AG20443 (cell line): ENCODE measurements at places on chromosomes 11 and 22.
A peak's percentile ranks its signal among the peaks of the same experiment; 100 is the strongest.

DNA sequence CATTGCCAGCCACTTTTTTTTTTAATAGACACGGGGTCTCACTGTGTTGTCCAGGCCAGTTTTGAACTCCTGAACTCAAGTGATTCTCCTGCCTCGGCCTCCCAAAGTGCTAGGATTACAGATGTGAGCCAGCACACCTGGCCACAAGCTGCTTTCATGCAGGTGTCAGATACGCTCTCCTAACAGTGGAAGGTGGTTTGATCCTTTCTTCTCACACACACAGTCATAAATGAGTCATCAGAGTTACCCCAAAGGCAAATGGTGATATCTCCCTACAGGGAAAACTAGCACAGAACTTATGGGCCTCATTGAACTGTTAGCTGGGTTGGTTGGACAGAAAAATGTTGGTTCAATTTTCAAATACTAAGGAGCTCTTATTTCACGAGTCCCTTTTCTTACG is 38.2 kb upstream of the UBASH3B start:
- DNase-seq = no peak

DNA sequence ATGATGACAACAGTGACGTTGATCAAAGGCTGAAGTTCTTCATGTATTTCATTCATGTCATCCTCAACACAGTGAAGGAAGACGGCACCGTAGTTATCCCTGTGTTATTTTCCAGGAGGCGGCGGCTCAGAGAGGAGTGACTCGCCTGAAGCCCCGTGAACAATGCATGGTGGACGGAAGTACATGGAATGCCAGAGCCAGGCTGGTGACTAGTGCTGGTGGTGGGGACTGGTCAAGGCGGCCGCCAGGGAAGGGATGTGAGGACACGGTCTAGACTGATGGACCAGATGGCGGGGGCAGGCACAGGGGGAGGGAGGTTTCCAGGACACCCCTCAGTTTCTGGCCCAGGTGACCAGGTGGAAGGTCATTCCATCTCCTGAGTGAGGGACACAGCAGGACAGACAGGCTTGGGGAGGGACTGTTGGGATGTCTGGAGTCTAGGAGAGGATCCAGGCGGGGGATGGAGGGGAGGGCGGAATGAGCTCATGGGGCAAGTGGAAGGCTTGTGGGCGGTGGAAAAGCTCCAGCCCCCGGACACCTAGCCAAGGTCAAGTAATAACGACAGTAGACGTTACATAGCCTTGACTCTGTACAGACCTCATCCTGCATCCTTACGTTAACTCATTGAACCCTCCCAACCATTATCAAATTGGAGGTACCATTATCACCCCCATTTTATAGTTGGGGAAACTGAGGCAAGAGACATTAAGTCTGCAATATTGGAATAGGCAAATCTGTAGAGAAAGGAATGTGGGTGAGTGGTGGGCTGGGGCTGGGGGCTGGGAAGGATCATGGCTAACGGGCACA is 16.0 kb upstream of the PICK1 start:
- no peak for DNase-seq

DNA sequence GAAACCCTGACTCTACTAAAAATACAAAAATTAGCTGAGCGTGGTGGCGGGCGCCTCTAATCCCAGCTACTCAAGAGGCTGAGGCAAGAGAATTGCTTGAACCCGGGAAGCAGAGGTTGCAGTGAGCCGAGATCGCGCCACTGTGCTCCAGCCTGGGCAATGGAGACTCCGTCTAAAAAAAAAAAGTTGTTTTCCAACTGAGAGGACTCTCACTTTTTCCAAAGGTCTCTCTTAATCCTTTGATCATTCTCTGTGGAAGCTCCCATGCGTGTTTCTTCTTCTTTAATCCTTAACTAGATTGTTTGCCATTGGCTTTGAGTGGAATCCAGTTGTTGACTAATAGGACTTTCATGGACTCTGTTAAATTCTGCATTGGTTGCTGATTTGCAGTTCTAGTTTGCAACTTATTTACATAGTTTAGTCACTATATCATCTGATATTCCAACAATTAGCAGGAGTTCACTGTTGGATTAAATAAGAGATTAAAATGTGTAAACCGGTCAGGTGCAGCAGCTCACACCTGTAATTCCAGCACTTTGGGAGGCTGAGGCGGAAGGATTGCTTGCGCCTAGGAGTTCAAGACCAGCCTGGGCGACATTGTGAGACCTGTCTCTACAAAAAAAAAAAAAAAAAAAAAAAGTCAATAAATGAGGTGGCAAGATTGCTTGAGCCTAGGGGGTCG is 79.7 kb downstream of the C22orf31 start:
- no peak for DNase-seq

GRCh38 chr11:117870103-117870952 is 6.1 kb downstream of the FXYD6 start:
- peak; percentile 4 for DNase-seq

- no peak for DNase-seq
Measured at GRCh38 chr11:8641332-8641731, 41.1 kb downstream of the TRIM66 start.

GRCh38 chr11:116618461-116618860 is 154.3 kb downstream of the BUD13 start:
- no peak for DNase-seq

DNA sequence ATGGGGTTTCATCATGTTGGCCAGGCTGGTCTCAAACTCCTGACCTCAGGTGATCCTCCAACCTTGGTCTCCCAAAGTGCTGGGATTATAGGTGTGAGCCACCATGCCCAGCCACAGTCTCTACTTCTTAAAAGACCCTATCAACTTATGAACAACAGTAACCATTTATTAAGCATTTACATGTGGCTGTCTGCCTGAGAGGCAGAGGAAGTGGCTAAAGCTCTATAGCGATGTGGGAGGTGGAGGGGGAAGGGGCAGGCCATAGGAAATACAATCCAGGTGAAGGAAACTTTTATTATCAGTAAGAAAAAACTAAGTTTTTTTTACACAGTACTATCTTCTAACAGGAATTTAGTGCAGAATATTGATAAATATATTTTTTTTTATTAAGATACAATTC is 87.8 kb upstream of the PHOX2A start:
- no peak for DNase-seq

GRCh38 chr22:48574776-48575617 is 1252.7 kb downstream of the BRD1 start:
- DNase-seq = peak; percentile 95

- DNase-seq = no peak
Measured at GRCh38 chr11:111530091-111530490, 10.4 kb upstream of the LAYN start.

GRCh38 chr11:95688015-95688414 is 101.6 kb downstream of the FAM76B start:
- DNase-seq = no peak
